ENCODE measurements at places on chromosomes 4 and X. TPM values are rescaled to one million over a fixed set of nuclear protein-coding genes. Genes with fewer than 3 reads are reported as not detected.

The F11 gene
- total RNA-seq = 0.53 TPM

The ARSD gene
- 76.8 TPM for total RNA-seq

The ATP1B4 gene
- not detected for total RNA-seq

The GPRASP1 gene
- total RNA-seq = 4.1 TPM

The TRIM75 gene
- total RNA-seq = not detected

DNA sequence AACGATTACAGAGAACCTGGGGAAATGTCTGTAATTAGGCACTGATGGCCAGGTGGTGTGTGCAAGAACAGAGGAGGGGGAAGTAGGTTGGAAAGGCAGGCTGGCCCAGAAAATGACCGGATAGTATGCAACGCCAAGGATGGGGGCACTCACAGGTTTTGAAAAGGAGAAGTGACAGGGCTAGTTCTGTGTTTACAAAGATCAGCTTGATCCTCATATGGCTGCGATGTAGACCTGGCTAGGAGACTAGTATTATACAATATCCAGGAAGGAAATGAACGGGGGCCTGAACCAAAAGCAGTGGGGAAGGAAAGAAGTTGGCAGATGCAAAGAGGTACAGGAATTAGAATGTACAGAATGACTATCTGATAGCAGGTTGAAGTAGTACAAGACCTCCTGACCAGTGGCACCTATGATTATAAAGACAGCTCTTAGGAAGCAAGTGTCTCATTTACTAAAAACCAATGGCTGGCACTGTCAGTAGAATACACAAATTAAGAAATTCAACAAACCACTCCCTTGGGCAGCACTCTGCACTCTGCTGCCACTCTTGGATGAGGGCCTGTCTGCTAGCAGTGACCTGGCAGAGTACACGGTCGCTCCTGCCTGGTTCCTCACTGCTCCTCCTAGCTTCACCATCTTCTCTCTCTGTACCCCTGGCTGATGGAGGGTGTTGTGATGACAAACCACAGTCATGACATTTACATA lies 14.1 kb downstream of the MFAP3L start:
- no peaks in the 10 kb centered on the region for H3K36me3 ChIP-seq
- DNase-seq = no peak
- H3K27ac ChIP-seq = no peak overlapping the region
- H3K4me1 ChIP-seq = no peaks in the 10 kb centered on the region
- no peak overlapping the region for H3K4me3 ChIP-seq

DNA sequence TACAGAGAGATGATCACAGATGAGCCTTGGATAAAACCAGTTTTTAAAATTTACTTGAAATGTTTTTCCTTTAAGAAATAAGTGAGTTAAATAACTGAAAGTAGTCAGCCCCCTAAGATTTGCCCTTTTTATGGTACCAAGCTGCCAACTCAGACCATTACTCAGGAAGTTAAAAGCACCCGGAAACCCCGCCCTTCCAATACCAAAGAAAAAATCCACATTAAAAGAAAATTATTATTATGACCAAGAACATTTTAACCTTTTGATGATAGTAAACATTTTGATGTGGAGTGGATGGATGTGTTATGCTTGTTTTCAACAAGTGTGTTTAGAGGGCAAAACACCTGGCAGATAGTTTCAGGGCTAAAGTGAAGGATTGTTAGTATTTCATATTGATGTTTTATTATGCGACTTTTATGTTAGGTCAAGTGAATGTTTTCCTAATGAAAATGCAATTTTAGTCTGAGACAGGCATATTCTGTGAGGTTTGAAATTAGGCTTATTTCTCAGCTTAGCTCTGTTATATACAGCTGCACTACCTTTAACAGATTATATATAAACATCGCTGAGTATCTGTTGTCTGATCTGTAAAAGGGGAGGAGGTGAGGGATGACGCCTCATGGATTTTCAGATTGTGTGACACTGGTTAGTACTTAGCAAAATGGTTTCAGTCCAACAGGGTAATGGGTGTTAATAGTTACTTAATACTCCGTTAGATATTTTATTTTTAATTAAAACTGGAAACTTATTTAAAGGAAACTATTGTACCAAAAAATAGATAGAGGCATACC lies 89.0 kb downstream of the KDM6A start:
- DNase-seq = no peak
- no peak overlapping the region for H3K4me3 ChIP-seq
- peaks cover 25% of the 10 kb centered on the region for H3K36me3 ChIP-seq
- H3K27ac ChIP-seq = no peak overlapping the region
- no peaks in the 10 kb centered on the region for H3K27me3 ChIP-seq
- peaks cover 28% of the 10 kb centered on the region for H3K4me1 ChIP-seq

DNA sequence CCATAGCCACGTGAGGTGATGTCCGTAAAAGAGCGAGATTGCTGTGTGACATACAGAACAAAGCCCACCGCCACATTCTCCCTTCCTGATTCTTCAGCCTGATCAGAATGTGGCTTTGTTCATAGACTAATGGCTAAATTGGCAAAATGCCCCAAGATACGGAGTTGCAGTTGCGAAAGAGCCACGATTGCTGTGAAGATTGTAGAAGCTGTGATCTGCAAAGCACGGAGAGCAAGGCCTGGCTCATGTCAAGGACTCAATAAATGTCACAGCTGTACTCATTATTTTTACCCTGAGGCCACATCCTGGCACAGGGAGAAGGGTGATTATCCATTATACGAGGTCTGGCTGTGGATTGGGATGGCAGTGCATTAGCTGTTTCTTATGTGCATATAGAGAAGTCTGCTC lies 34.2 kb downstream of the ARSD start:
- peak overlapping the region; percentile 90 for H3K27ac ChIP-seq
- H3K4me3 ChIP-seq = no peak overlapping the region
- H3K36me3 ChIP-seq = peaks cover 15% of the 10 kb centered on the region
- peaks cover 61% of the 10 kb centered on the region for H3K4me1 ChIP-seq
- H3K27me3 ChIP-seq = no peaks in the 10 kb centered on the region

GRCh38 chrX:53190363-53190960 lies 34.5 kb downstream of the KDM5C start:
- no peak overlapping the region for H3K27ac ChIP-seq
- H3K36me3 ChIP-seq = peaks cover 1% of the 10 kb centered on the region
- no peak overlapping the region for H3K4me3 ChIP-seq
- DNase-seq = no peak

- no peak overlapping the region for H3K4me3 ChIP-seq
- no peaks in the 10 kb centered on the region for H3K27me3 ChIP-seq
- H3K27ac ChIP-seq = no peak overlapping the region
- DNase-seq = no peak
- no peaks in the 10 kb centered on the region for H3K36me3 ChIP-seq
Measured at GRCh38 chr4:156378033-156378665, 424.5 kb upstream of the CTSO start.

- peaks cover 2% of the 10 kb centered on the region for H3K36me3 ChIP-seq
- H3K27me3 ChIP-seq = no peaks in the 10 kb centered on the region
- H3K4me1 ChIP-seq = no peaks in the 10 kb centered on the region
- no peak for DNase-seq
- no peak overlapping the region for H3K4me3 ChIP-seq
- H3K27ac ChIP-seq = no peak overlapping the region
Measured at GRCh38 chrX:134981910-134982309, 8.9 kb upstream of the SMIM10 start.

GRCh38 chr4:182190306-182190705 lies 52.9 kb upstream of the TENM3 start:
- DNase-seq = no peak
- H3K27ac ChIP-seq = no peak overlapping the region
- no peak overlapping the region for H3K4me3 ChIP-seq
- H3K36me3 ChIP-seq = no peaks in the 10 kb centered on the region
- H3K27me3 ChIP-seq = peaks cover 3% of the 10 kb centered on the region

All from progenitor cell of endocrine pancreas (in vitro differentiated cells).